ENCODE measurements at places on chromosomes 12 and 14. TPM values are rescaled to one million over a fixed set of nuclear protein-coding genes. Genes with fewer than 3 reads are reported as not detected.

DNA sequence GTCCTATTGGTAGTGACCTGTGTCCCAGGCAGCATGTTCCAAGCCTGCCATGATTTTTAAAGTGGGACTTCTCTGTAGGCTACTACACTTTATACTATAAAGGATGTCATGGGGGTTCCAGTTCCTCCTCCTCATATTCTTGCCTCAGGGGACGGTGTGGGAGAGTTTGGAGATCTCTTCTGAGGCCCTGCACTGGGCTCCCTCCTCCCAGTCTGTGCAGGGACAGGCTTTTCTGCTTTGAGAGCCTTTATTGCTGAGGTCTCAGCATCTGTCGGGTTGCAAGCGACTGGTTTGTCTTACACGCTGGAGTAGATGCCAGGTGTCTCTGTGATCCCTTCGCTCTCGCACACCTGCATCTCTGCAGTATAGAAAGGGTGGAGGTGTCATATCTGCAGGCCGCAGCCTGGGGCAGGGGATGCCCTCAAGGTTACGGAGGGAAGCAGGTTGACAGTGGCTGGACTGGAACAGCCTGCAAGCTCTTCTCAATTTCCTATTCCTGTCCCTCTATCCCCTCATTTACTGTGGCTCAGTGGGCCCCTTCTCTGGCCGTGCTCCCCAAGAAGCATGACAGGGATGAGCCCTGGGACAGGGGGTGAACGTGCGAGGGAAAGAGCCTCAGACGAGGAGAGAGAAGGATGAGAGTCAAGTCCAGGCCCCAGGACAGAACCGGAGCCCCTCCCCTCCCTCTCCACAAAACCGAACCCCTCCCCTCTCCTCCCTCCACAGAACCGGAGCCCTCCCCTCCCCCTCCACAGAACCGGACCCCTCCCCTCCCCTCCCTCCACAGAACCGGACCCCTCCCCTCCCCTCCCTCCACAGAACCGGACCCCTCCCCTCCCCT lies 51.3 kb downstream of the SLC6A12 start:
- H3K4me3 ChIP-seq: no peak overlapping the region
- H3K27me3 ChIP-seq: peaks cover 42% of the 10 kb centered on the region
- no peak overlapping the region for H3K27ac ChIP-seq
- no peak for DNase-seq

DNA sequence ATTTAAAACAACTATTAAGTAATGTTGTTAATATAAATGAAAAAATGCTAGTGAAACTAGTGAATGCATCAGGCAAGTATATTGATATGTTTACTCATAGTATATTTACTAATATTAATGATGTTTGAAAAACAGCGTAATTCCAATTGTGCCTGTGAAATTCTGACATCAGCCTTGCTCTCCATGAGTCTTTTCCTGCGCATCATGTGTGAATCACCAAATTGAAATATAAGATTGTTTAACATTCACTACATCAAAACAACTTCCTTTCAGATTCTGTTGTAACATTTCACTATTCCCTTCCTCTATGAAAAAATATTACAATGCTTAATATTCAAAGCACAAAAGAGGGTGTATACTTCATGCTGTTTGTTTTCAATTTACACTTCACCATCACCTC lies 1995.9 kb upstream of the SEL1L start:
- no peak for DNase-seq
- no peaks in the 10 kb centered on the region for H3K4me1 ChIP-seq
- no peak overlapping the region for H3K27ac ChIP-seq
- H3K27me3 ChIP-seq: no peaks in the 10 kb centered on the region
- no peaks in the 10 kb centered on the region for H3K36me3 ChIP-seq

GRCh38 chr12:101743724-101744472 lies 4.6 kb upstream of the SYCP3 start:
- H3K27me3 ChIP-seq: no peaks in the 10 kb centered on the region
- no peak overlapping the region for H3K4me3 ChIP-seq
- H3K27ac ChIP-seq: no peak overlapping the region
- H3K4me1 ChIP-seq: peaks cover 4% of the 10 kb centered on the region
- H3K36me3 ChIP-seq: peaks cover 39% of the 10 kb centered on the region

Gene OTOGL
- 0.21 TPM for total RNA-seq

DNA sequence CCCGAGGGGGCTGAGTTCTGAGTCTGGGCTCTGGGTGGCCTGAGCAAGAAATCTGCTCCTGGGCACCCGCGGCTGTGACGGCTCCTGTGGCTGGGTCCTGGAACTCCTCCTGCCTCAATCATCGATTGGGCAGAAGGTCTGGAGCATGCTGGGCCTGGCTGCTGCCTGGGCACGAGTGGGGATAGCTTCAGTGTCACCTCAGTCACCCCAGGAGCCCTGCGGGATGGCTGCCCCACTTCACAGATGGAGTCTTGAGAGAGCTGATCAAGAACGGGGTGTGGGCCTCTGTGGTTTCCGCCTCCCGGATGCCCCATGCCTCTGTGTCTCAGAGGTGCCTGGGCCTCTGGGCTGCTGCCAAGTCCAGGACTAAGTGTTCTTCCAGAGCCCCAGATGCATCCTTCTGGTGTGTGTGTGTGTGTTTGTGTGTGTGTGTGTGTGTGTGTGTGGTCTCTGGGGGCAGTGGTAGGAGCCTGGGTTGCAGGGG lies 185.6 kb upstream of the C14orf180 start:
- no peaks in the 10 kb centered on the region for H3K36me3 ChIP-seq
- peak; percentile 76 for DNase-seq
- H3K27me3 ChIP-seq: no peaks in the 10 kb centered on the region

DNA sequence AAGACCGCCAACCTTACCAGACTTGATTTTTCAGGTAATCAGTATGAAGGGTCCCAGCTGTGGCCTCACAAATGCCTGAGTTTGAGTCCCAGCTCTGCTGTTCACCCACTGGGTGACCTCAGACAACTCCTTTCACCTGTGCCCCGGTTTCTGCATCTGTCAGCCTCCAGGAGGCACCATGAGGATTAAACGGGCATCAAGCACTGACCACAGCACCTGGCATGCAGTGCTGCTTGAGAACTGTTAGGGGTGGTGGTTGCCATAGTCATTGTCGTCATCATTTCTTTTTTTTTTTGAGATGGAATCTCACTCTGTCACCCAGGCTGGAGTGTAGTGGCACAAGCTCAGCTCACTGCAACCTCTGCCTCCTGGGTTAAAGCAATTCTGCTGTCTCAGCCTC lies 57.9 kb downstream of the PHETA1 start:
- DNase-seq: no peak
- no peak overlapping the region for H3K27ac ChIP-seq
- H3K36me3 ChIP-seq: no peaks in the 10 kb centered on the region
- H3K27me3 ChIP-seq: peaks cover 13% of the 10 kb centered on the region
- H3K4me1 ChIP-seq: peaks cover 4% of the 10 kb centered on the region

Gene GYS2
- not detected for total RNA-seq

Gene JKAMP
- total RNA-seq: 47.6 TPM

Gene GZMH
- total RNA-seq: not detected

Gene XPOT
- total RNA-seq: 173 TPM

DNA sequence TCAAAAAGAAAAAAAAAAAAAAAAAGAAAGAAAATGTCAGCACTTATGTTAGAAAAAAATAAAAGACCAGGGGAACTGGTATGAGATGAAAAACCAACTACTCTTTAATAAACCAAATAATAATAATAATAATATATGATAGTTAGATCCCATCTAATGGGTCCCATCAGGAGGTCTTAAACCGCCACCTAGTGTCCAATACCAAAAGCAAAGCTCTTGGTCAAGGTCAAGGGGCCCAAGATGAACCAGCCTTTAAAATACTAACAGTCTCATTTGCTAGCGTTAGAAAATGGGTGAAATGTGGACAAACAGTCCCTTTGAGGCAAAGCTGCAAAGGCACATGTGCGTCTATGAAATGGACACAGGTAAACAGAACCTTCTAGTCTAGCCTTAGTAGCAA lies 12.3 kb downstream of the BRAP start:
- H3K4me3 ChIP-seq: no peak overlapping the region
- H3K4me1 ChIP-seq: no peaks in the 10 kb centered on the region
- DNase-seq: no peak
- no peak overlapping the region for H3K27ac ChIP-seq
- peaks cover 14% of the 10 kb centered on the region for H3K36me3 ChIP-seq
- H3K27me3 ChIP-seq: no peaks in the 10 kb centered on the region

DNA sequence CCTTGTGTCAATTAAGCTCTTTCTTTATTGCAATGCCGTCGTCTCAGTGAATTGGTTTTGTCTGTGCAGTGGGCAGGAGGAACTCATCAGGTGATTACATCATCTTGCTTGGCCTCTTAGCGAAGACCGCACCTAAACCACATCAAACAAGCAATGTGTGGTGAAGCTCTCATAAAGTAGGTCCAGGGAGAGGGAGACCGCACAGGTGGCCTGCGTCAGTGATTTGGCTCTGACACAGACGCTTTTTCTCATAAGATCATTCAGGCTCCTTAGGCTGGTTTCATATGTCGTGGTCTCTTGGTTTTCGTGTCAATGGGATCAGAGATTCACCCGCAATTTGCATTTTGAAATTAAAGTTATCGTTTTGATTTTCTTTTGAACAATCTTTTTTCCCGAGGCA lies 6.7 kb upstream of the TESC start:
- no peaks in the 10 kb centered on the region for H3K4me1 ChIP-seq
- no peak for DNase-seq
- no peak overlapping the region for H3K27ac ChIP-seq
- H3K27me3 ChIP-seq: peaks cover 41% of the 10 kb centered on the region
- H3K36me3 ChIP-seq: no peaks in the 10 kb centered on the region

DNA sequence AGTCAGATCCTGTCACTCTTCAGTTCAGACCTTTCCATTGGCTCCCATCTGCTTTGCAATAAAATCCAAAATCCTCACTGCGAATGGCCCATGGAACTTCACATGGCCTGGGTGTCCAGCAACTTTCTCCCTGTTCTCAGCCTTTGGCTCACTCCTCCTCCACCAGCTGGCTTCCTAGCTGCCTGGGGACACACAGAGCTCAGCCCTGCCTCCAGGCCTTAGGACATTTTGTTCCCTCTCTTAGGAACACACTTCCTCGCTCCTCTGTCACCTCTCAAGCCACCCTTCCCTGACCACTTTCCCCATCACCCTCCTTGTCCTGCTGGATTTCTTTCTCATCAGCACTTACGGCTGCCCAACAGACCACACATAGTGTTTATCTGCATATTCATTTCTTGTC lies 419.6 kb downstream of the MED13L start:
- H3K4me1 ChIP-seq: no peaks in the 10 kb centered on the region
- no peak overlapping the region for H3K4me3 ChIP-seq
- no peaks in the 10 kb centered on the region for H3K36me3 ChIP-seq
- no peak for DNase-seq

- peaks cover 37% of the 10 kb centered on the region for H3K4me1 ChIP-seq
- H3K27ac ChIP-seq: no peak overlapping the region
- H3K4me3 ChIP-seq: peak overlapping the region; percentile 67
- peaks cover 65% of the 10 kb centered on the region for H3K27me3 ChIP-seq
- no peak for DNase-seq
Observed at GRCh38 chr14:20631880-20632389, 9.6 kb downstream of the OR6S1 start.

DNA sequence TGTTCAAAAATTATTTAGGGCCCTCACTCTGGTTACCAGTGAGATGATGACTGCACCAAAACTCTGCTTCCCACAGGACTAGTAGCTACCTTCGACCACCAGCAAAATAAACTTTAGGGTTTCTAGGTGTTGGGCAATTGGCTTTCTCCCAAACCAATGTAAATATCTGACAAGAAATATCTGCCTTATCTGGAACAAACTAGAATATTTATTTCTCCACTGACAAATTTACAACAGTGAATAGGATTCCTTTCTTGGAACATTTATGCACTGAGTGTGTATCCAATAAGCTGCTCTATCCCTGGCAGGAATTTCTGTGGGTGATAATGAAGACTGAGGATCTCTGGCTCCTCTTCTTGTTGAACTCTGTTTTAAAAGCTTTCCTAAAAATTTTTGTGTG lies 148.6 kb downstream of the SLC6A15 start:
- H3K36me3 ChIP-seq: no peaks in the 10 kb centered on the region
- no peaks in the 10 kb centered on the region for H3K4me1 ChIP-seq
- H3K27me3 ChIP-seq: no peaks in the 10 kb centered on the region
- DNase-seq: no peak

DNA sequence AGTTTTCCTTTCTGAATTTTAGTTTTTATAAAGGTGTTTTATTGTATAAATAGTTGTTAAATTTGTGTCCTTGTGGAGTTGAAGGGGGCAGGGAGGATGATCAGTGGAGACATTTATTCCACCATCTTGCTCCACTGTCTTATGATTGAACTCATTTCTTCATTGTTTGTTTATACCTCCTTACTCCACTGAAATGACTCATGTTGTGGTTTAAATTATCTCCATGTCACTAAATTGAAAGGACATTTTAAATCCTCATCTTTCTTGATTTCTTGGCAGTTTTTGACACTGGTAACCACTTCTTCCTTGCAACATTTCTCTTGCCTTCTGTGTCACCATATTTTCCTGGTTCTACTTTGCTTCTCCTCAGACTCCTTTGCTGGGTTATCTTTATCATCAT lies 23.6 kb upstream of the FERMT2 start:
- no peak overlapping the region for H3K4me3 ChIP-seq
- peaks cover 3% of the 10 kb centered on the region for H3K36me3 ChIP-seq
- no peak overlapping the region for H3K27ac ChIP-seq
- no peaks in the 10 kb centered on the region for H3K27me3 ChIP-seq
- H3K4me1 ChIP-seq: peaks cover 17% of the 10 kb centered on the region
- DNase-seq: no peak

DNA sequence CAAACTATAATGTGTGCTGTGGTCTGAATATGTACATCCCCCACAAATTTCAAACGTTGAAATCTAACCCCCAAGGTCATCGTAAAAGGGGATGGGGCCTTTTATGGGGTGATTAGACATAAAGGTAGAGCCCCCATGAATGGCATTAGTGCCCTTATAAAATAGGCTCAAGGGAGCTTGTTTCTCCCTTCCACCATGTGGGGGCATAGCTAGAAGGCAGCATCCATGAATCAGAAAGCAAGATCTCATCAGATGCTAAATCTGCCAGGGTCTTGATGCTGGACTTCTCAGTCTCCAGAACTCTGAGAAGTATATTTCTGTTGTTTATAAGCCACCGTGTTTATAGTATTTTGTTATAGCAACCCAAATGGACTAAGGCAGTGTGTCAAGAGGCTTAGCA lies 33.4 kb upstream of the IGF1 start:
- no peaks in the 10 kb centered on the region for H3K36me3 ChIP-seq
- no peak overlapping the region for H3K27ac ChIP-seq
- DNase-seq: no peak
- H3K4me1 ChIP-seq: no peaks in the 10 kb centered on the region
- no peaks in the 10 kb centered on the region for H3K27me3 ChIP-seq

Gene KRT6C
- not detected for total RNA-seq

Gene CGRRF1
- 19.8 TPM for total RNA-seq
